Activated T-helper 1 cell treated with Interleukin-2 at 50 U/mL for 16 hours (primary cell): ENCODE measurements at places on chromosomes 6 and 20.

DNA sequence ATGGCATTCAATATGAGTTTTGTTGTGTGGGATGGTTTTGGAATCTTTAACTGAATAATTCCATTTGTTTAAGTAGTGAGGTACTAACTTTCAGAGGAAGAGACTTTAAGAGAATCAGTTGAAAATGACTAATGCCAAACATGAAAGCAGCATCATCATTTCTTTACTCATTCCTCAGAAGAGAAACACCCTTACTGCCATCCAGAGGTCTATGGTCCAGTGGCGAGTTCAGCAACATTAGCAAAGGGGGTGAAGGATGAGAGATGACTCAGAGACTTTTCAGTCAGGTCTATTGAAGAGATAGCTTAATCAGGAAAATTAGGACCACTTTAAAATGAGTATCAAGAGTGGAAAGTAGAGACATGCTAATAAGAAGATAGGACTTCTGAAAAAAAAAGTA, 118.8 kb downstream of the COL19A1 start:
- DNase-seq = no peak

DNA sequence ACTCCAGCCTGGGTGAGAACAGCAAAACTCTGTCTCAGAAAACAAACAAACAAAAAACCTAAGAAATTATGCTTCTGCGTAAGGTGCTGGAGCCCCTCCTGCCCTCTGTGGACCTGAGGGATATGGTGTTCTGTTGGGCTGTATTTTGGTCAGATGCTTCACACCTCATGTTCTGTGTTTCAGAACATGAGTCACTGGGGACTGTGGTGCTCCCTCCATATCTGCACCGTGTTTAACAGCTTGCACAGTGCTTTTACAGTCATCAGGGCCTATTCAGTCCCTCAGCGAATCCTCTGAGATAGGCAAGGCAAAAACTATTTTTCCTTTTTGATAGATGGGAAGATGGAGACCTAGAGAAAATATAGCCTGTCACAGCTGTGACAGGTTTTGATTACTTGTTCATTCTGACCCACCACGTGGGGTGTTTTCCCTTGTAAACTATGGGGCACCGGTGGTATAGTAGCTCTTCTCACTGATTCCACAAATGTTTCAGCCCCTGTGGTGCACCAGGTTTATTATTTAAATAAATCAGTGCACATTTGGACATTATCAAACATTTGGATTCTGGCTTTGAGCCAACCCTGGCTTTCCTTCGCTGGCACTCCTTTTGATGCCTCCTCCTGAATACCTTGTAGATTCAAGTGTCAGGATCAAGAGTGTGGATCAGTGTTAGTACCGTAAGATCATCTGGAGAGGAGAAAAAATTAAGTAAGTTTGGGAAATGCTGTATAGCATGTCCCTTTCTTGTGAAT, 9.6 kb downstream of the TTPAL start:
- DNase-seq = no peak

- DNase-seq = no peak
Measured at GRCh38 chr6:130900913-130901312, 73.7 kb downstream of the SMLR1 start.

DNA sequence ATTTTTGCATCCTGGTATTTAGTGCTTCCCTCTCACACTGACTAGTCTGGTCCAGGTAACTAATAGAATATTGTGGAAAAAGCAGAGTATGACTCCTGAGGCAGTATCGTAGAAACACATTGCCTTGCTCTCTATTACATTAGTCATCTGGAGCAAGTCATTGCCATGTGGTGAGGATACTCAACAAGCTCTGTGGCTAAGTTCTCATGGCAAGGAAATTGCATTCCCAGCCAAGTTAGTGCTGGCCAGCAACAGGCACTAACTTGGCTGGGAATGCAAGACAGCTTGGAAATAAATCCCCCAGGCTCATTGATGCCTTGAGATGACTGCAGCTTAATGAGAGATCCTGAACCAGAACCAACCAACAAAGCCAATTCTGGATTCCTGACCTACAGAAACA, 39.7 kb upstream of the HTR1B start:
- no peak for DNase-seq

DNA sequence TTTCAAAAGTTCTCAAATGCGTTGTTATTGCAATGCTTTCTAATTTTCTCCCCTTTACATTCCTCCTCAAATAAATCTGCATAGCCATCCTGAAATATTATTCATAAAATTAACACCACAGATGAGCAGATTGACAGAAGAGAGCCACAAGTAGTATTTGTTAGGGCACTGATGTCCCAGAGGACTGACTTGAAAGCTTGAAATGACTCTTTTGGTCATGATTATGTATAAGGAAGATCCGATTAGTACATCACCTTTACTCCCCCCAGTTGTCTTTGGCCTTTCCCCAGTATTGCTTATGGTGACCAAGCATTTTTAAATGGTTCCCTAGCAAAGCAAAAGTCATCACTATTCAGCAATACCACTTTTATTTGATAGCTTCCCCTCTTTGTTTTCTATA, 187.6 kb downstream of the ADAT2 start:
- no peak for DNase-seq

GRCh38 chr20:47189060-47189459, 167.4 kb downstream of the ZMYND8 start:
- no peak for DNase-seq

GRCh38 chr6:72748759-72749158, 126.9 kb downstream of the KCNQ5 start:
- DNase-seq = no peak

DNA sequence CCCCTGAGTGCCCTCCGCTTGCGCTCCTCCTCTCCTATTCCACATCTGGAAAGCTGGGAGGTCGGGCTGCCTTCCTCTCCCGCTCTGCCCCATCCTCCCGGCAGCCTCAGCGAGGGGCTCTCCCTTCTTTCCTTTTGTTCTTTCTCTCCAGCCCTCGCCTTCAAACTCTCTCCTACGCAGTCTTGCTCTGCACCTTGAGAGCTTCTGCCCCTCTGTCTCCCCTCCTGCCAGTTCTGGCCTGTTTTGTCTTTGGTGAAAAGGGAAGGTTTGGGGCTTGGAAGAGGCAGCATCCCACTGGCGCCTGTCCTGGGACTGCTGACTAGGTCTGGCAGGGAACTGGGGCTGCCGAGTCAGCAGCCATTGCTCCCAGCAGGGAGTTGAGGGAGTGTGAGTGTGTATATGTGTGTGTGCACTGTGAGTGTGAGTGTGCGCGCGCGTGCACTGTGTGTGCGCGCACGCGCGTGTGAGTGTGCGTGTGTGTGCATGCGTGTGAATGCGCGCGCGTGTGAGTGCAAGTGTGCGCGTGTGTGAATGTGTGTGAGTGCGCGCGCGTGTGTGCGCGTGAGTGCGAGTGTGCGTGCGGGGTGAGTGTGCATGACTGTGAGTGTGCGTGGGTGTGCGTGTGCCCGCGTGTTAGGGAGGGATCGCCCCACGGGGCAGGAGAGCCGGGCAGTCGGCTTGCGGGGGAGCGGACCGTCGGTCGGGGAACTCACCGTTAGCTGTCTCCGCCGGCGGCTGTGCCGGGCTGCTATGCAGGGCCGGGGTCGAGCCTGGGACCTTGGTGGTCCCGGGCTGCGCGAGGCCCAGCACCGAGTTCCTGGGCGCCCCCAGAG, 523 bp downstream of the CPXM1 start:
- no peak for DNase-seq

DNA sequence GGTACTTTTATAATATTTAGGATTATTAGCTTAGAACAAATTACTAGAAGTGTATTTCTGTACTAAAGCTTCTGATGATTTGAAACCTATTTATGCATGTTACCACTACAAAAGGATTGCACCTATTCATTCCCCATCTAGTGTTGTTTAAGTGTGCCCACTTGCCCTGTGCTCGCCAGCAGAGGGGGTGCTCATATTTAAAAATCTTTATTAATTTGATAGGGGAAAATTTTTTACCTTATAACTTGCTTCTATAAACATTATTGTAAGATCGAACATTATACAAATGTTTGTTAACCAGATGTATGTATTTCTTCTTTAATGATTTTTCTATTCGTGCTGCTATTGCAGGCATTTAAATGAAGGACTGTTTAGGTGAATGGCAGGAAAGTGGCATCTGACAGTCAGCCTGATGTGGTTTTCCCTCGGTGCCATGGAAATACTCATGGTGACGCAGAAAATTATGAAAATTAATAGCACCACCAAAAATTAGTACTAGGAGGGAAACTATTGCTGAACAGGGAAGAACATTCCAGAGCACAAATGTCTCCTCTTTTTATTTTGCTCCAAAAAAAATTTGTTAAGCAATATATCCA, 44.1 kb upstream of the FNDC1 start:
- DNase-seq = no peak
